ENCODE measurements at places on chromosomes 7 and 10. TPM values are rescaled to one million over a fixed set of nuclear protein-coding genes. Genes with fewer than 3 reads are reported as not detected.

DNA sequence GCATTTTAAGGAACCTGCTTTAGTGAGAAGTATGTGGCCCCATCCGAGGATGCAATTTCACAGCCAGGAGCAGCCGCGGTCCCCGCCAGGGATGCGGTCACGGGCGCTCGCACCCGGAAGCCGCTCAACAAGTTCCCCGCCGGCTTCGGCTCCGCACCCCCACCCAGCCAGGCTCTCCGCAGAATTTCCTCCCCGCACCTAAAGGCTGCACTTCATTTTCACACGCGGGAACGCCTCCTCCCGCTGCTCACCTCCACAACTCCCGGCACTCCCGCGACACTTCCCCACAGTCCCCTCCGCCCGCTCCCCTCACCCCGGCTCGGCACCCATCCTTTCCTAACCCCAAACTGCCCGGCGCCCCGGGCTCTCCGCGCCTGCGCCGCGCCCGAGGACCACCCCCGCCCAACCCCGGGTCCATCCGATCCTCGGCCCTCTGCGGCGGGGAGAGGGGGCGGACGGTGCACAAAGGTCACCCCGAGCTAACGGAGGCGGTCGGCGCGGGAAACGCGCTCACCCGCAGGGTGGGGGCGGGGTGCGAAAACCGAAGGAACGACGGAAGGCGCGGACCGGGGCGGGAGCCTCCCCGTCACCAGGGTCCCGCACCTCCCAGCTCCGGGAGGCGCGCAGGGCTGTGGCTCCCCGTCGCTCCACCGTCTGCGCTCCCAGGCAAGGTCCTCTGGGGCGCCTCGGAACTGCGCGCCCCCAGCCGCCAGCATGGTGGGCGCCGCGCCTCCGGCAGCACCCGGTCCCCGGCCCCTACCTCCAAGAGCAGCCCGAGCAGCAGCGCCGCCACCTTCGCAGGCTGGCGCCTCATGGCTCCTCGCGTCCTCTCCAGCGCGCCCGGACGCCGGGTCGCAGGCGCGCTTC, 558 bp downstream of the VOPP1 start:
- DNase-seq: no peak

GRCh38 chr10:35058134-35058533, 32.0 kb downstream of the CUL2 start:
- peak; percentile 68 for DNase-seq

DNA sequence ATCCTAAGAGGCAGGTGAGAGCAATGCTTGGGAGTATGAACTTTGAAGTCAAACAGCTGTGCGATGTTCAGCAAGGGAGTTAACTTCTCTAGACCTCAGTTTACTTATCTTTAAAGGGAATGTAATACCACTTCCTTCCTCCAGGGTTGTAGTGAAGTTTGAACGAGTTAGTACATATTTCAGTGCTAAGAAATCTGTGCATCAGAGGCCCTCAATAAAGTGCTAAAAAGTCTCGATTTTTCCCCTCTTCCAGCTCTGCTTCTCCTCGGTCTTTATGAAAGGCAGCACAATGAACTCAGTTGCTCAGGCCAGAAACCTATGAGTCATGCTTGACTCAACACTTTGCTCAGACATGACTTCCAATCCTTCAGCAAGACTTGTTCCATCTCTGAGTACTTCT, 418.9 kb downstream of the MDFIC start:
- DNase-seq: peak; percentile 33

Gene TAS2R3
- total RNA-seq: not detected

Gene ZNF485
- 0.76 TPM for total RNA-seq

Measured in glomerular endothelial cell (primary cell).